SIG-M5 (cell line): ENCODE measurements at places on chromosomes 5 and 9.

DNA sequence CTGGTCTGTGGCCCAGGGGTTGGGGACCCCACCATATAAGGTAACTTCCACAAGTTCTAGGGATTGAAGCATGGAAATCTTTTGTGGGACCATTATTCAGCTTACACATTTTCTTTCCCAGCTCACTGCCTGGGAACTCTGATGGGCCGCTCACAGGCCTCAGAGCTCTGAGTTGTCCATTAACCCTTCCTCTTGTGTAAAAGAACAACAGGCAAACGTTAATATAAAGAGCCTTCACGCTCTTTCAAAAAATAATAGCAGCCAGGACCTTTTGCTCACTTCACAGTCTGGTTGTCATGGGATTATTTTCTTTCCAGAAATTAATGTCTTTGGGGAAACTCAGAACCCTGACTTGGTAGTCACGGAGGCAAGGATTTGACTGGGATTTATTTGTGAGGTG, 443.3 kb downstream of the AGTPBP1 start:
- DNase-seq: no peak

GRCh38 chr9:113267911-113268566, 7.3 kb downstream of the CDC26 start:
- DNase-seq: no peak

DNA sequence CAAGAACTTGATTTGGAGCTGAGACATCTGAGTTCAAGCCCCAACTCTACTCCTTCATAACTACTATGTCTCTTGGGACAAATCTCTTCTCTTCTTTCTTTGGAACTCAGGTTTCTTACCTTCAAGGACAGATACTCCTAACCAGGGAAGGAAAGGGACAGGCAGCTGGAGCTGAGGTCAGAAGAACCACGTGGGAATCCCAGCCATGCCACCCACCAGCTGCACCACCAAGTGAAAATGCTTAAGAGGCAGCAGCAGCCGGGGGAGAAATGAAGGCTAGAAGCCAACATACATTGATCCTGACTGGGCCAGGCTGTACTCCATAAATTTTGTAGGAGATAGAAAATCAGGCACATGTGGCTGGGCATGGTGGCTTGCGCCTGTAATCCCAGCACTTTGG, 9.6 kb upstream of the OR5C1 start:
- DNase-seq: no peak

DNA sequence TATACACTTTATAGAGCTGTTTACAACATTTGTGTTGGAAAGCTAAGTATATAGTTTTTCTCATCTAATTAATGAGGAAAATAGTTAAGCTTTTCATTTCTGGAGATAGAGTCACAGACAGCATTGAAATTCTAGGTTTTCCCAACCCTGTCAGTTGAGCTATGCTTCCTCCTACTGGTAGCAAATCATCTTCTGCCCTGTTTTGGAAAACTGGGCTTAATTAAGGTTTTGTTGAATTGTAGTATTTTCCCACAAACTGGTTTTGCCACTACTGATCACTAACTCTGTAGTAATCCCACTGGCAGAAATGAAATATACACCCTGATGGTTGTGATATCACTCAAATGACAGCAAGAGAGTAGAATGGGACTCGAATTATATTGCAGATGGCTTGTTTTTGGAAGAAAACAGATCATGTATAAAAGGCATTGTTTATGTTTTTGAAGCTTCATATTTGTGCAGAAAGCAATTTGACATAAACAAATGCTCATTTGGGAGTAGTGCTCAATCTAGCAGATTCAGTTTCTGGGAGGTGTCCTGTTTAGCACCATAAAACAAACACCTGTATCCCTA, 46.6 kb downstream of the CD180 start:
- DNase-seq: no peak

DNA sequence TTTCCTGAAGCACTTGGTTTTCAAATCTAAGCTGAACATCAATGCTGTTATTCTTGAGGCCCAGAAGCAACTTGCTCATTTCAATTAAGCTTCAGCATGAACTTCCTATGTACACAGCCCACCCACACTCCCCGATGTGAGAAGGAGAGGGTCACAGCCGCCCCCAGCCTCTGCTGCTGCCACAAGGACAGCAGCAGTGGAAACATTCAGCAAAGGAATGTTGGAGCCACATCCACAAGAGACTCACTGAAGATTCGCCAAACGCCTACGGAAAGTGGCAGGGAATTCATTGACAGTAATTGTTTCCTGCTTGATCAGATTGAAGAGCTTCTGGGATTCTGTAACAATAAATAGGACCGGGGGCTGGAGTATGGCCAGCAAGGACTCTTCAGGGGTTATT, 2.9 kb downstream of the TGFBI start:
- DNase-seq: no peak

GRCh38 chr9:99368341-99369326, 146.6 kb downstream of the SEC61B start:
- no peak for DNase-seq

- DNase-seq: no peak
Observed at GRCh38 chr9:112831969-112832368, 58.7 kb downstream of the SLC46A2 start.

GRCh38 chr5:39513236-39513635, 88.5 kb upstream of the DAB2 start:
- no peak for DNase-seq

GRCh38 chr5:167633114-167633513, 658.3 kb upstream of the WWC1 start:
- no peak for DNase-seq

- no peak for DNase-seq
Observed at GRCh38 chr5:33857037-33857436, 34.8 kb downstream of the ADAMTS12 start.

GRCh38 chr9:133368249-133368881, 7.5 kb downstream of the SURF4 start:
- no peak for DNase-seq

DNA sequence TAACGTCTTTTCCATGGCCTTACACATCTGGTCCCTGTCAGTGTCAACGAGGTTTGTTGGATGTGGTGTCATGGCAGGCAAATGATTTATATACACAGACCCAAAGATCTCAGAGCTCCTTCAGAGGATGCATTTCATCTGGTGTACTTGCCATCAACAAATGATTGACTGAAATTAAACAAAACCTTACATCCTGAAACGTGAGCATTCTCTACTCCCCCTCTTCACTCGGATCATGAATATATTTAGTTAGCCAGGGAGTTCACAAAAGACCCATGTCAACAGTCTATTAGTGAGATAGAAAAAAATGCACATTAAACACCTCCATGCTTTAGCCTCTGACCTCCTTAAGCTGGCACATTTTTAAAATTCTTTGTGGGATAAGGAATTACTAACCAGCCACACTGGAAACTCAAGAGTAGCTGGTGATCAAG, 215.6 kb downstream of the EFNA5 start:
- DNase-seq: no peak

- no peak for DNase-seq
Observed at GRCh38 chr5:171580502-171581265, 161.2 kb downstream of the FGF18 start.

DNA sequence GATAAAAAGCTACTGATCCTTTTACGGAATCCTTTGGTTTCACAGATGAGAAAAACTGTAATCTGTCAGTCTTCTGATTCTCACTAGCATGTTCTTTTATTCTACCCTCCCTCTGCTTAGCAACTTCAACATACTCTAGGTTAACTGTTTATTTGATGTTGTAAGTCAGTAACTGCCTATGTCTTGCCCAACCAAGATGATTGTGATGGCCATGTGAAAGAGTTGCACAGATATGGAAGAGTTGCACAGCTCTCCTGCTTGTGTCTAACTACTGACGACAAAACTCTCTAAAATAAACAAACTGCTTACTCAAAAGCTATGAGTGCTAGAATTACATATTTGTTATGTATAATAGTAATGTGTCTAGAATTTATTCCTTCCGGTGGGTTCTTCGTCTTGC, 227.3 kb upstream of the DAB2 start:
- DNase-seq: no peak

- DNase-seq: no peak
Observed at GRCh38 chr9:38178237-38178636, 109.2 kb upstream of the SHB start.

- no peak for DNase-seq
Observed at GRCh38 chr5:143691945-143692290, 120.0 kb upstream of the HMHB1 start.

- DNase-seq: no peak
Observed at GRCh38 chr5:36593867-36594266, 12.5 kb upstream of the SLC1A3 start.

DNA sequence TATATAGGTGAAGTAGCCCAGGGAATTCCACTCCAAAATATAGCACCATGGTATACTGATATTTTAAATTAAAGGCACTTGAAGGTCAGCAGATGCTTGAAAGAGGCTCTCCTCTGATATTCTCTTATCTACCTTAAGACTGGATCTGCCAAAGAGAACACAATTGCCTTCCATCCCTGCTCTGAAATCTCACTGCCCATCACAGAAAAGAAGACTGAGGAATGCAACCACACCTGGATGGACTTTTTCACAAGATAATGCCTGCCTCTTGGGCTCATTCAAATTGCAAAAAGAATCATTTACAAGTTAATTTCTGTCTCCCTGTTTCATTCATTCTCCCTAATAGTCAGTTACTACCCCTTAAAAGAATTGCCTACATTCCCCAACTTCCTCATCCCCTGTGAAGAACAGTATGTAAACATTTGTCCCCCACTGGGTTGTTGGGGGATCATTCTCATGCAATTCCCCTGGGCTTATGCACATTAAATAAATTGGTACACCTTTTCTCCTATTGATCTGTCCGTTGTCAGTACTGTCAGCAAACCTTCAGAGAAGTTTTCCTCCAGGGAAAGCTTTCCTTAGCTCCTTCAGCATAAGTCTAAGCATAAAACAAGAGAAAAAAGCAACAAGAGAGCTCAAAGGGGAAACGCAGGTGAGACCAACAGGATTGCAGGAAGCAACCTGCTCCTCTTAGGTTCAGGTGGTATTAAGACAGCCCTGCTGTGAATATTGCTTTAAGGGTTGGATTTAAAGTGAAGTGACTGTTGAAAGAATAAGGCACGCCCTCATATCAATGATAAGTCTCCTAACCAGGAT, 171.4 kb upstream of the SLC30A5 start:
- DNase-seq: no peak

DNA sequence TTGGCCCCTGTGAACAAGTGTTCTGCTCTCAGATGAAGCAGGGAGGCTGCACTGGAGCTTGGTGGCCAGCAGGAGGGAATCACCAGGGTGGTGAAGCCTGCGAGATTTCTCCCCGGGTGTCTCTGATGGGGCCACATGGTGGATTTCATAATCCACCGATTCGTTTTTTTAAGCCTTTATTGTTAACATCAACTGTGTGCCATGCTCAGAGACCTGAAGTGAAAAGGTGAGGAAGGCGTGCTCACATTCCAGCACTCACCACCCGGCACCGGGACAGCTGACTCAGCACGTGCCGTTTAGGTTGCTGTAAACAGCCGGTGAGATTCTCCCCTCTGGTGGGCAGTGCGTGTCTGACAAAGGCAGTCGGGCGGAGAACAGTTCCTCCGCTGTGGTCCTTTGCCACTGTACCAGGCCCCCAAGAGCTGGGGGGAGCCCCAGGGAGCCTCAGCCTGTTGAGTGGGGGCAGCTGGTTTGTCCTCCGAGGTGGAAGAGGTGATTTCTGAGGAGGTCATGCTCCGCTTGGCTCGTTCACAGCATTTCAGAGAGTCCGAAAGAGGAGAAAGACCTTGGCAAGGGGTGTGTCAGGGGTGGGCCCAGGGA, 12.7 kb upstream of the AHRR start:
- no peak for DNase-seq

GRCh38 chr9:94534901-94535300, 20.0 kb upstream of the PCAT7 start:
- no peak for DNase-seq

DNA sequence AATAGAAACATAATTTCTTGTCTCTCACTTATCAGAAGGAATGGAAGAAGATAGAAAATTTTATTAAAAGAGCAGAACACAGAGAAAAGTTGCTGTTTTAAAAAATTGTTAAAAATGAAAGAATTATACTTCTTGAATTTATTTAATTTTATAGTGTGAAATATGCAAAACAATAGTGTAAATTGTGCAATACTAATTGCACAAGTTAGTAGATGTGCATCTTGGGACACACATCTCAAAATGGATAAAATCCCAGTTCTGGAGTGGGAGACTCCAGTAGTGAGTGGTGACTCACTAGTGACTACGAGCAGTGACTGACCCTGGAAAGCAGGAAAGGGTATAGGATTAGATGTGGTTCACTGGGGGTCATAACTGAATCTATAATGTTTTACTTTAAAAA, 223.2 kb downstream of the MSX2 start:
- DNase-seq: no peak

DNA sequence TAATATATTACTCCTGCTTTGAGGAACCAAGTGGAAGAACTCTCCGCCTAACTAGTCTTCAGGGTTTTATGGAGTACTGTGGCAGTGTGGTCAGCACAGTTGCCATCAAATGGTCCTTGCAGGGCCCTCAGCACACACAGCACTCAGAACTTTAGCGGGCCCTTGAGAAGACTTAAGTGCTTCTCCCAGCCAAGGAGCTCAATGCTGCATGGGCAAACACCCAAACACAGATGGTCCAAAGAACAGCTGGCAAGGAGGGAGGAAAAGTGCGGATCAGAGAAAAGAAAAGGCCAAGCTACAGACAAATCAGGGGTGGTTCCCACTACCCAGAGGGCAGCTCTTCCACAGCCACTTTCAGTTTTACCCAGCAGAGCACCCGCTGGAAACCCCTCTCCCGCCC, 98.6 kb downstream of the SPOCK1 start:
- no peak for DNase-seq

DNA sequence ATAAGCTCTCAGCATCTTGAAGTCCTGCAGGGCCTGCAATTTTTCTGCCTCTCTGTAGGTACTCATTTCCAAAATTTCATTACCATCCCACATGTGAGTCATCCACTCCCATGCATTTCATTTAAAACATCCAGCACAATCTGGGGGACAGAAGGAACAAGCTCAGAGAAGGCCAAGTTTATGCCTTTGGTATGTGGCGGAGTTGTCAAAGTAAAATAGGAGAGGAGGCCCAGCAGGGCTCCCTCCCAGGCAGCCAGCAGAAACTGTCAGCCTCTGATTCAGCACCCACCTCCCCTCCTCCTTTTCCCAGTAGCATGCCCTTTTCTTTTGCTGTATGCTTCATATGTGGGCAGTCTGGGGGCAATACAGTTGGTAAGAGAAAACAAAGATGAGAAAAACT, 126.4 kb upstream of the ZNF366 start:
- no peak for DNase-seq
